Activated CD8-positive, alpha-beta T cell treated with anti-CD3 and anti-CD28 coated beads, Interleukin-2, amount 10 ng/mL, durations not matched to agents 7 days and 5 days (primary cell): ENCODE measurements at places on chromosomes 16 and 17. TPM values are rescaled to one million over a fixed set of nuclear protein-coding genes. Genes with fewer than 3 reads are reported as not detected.

CDYL2 gene
- total RNA-seq, result 15.5 TPM

OTOP2 gene
- total RNA-seq, result not detected

PSMB3 gene
- total RNA-seq, result 252 TPM

DYNLRB2 gene
- not detected for total RNA-seq

SSTR5 gene
- not detected for total RNA-seq

NKD1 gene
- total RNA-seq, result 0.44 TPM

CCDC182 gene
- not detected for total RNA-seq

- no peaks in the 10 kb centered on the region for H3K36me3 ChIP-seq
- no peak for DNase-seq
- peaks cover 3% of the 10 kb centered on the region for H3K27me3 ChIP-seq
- H3K4me1 ChIP-seq, result no peaks in the 10 kb centered on the region
- no peak overlapping the region for H3K27ac ChIP-seq
- no peak overlapping the region for H3K4me3 ChIP-seq
These were observed 113.4 kb upstream of the FOXF1 start for GRCh38 chr16:86396901-86397311.

DNA sequence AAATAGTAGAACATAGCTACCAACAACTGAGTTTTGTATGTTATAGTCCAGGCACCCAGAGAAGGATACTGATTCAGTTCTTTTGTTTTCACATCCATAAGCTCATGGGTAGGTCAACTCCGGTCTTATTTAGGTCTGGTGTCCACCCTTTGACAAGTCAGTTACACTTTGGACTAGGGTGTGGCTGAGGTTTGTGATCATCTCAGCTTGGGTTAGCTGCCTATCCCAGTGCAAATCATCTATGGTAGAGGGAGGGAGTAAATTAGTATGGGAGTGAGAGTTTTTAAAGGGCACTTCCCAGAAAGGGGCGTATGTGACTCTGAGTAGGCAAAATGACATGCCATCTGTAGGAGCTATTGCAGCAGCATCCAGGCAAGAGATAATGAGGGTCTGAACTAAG lies 66.1 kb downstream of the TANC2 start:
- H3K36me3 ChIP-seq, result no peaks in the 10 kb centered on the region

GRCh38 chr16:85553436-85554113 lies 59.5 kb upstream of the GSE1 start:
- peaks cover 35% of the 10 kb centered on the region for H3K4me1 ChIP-seq
- H3K4me3 ChIP-seq, result peak overlapping the region; percentile 83
- H3K36me3 ChIP-seq, result peaks cover 6% of the 10 kb centered on the region

DNA sequence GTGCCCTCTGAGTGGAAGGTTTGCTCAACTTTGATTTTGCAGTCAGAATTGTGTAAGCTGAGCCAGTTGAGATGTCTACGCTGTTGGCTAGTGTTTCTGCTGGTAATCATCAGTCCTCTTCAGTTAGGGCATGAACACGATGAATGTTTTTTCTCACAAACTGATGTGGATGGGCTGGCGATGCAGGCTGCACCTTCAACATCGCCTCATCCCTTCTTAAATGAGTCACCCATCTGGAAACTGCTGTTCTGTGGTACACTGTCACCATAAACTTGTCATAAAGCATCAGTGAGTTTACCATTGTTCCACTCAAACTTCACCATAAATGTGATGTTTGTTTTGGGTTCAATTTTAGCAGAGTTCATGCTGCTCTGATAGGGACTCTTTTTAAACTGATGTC lies 8.4 kb downstream of the C16orf95 start:
- H3K27ac ChIP-seq, result no peak overlapping the region
- H3K4me3 ChIP-seq, result no peak overlapping the region
- peaks cover 5% of the 10 kb centered on the region for H3K36me3 ChIP-seq
- H3K27me3 ChIP-seq, result no peaks in the 10 kb centered on the region
- peaks cover 14% of the 10 kb centered on the region for H3K4me1 ChIP-seq
- DNase-seq, result no peak

- peaks cover 99% of the 10 kb centered on the region for H3K4me1 ChIP-seq
- peak overlapping the region; percentile 51 for H3K4me3 ChIP-seq
- H3K27me3 ChIP-seq, result no peaks in the 10 kb centered on the region
- peak; percentile 27 for DNase-seq
- H3K27ac ChIP-seq, result peak overlapping the region; percentile 87
These were observed 7.3 kb upstream of the NR1D1 start for GRCh38 chr17:40107522-40108174.

GRCh38 chr16:84479716-84480450 lies 24.6 kb downstream of the MEAK7 start:
- H3K4me1 ChIP-seq, result peaks cover 3% of the 10 kb centered on the region
- no peak overlapping the region for H3K27ac ChIP-seq
- DNase-seq, result no peak
- H3K27me3 ChIP-seq, result no peaks in the 10 kb centered on the region

DNA sequence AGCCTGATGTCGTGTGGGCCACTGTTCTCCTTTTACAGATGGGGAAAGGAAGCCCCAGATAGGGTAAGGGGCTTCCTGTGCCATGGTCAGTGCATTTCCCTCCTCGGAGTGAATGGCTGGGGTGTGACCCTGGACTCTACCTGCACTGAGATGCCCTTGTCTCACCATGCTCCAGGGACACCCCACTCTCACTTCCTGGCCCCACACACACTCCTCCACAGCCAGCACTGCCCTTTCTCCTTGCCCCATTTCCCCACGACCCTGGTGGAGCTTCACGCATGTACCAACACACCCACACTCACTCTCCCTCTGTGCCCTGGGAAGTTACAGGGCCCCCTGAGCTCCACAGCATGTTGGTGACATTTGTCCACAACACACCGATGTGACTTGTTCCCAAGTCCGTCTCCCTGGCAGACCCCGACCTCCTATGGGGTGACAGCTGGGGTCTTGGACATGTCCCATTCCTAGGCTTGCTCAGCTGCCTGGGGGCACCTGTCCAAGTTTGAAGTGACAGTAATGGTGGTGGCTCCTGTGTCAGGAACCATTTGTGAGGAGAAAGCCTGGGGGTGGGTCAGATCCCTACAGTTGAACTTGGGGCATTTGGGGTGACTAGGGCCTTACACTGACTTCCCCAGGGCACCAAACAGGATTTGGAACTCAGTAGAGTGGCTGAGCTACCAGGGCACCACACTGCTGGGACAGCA lies 47.4 kb downstream of the PECAM1 start:
- DNase-seq, result no peak
- H3K27ac ChIP-seq, result peak overlapping the region; percentile 37
- no peaks in the 10 kb centered on the region for H3K27me3 ChIP-seq
- peaks cover 12% of the 10 kb centered on the region for H3K4me1 ChIP-seq

DNA sequence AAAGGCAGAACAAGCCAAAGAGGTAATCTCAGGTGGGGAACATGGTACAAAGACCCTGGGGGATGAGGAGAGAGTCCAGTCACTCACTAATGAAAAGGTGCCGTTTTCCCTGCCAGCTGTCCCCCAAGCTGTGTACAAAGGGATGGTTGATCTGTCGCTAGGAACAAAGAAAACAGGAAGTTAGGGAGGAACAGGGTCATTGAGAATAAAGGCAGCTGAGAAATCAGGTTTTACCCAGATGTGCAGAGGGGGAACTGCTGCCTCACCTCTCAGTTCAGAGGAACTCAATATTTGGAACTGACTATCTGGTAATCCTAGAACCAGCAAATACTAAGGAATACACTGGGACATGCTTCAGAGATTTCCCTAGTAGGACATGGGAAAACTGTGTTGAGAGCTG lies 1.5 kb downstream of the RSKR start:
- peaks cover 3% of the 10 kb centered on the region for H3K4me1 ChIP-seq
- peaks cover 64% of the 10 kb centered on the region for H3K36me3 ChIP-seq
- no peaks in the 10 kb centered on the region for H3K27me3 ChIP-seq
- peak overlapping the region; percentile 55 for H3K27ac ChIP-seq
- no peak overlapping the region for H3K4me3 ChIP-seq
- no peak for DNase-seq

DNA sequence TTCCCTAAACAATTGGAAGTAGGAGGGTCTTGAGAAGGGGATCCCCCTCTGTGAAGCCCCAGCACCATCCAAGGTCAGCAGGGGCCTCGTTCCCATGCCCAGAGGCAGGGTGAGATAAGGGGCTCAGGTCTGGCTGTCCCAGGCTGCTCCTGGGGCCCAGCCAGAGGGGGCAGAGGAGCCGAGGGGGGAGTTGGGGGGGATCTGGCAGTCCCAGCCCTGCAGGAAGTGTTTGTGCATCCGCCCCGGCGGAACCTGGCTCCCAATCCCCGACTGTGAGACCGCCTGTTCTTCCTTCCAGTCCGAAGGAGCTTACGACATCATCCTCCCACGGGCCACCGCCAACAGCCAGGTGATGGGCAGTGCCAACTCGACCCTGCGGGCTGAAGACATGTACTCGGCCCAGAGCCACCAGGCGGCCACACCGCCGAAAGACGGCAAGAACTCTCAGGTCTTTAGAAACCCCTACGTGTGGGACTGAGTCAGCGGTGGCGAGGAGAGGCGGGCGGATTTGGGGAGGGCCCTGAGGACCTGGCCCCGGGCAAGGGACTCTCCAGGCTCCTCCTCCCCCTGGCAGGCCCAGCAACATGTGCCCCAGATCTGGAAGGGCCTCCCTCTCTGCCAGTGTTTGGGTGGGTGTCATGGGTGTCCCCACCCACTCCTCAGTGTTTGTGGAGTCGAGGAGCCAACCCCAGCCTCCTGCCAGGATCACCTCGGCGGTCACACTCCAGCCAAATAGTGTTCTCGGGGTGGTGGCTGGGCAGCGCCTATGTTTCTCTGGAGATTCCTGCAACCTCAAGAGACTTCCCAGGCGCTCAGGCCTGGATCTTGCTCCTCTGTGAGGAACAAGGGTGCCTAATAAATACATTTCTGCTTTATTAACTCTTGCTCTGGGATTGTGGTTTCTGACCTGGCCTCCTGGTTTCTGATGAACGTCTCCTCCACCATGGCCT lies 14.9 kb downstream of the GPRC5C start:
- peaks cover 10% of the 10 kb centered on the region for H3K27me3 ChIP-seq
- H3K27ac ChIP-seq, result no peak overlapping the region
- H3K4me1 ChIP-seq, result peaks cover 1% of the 10 kb centered on the region
- DNase-seq, result no peak
- no peaks in the 10 kb centered on the region for H3K36me3 ChIP-seq

GRCh38 chr17:37123386-37123785 lies 174.6 kb downstream of the AATF start:
- no peak overlapping the region for H3K27ac ChIP-seq
- no peaks in the 10 kb centered on the region for H3K27me3 ChIP-seq
- no peaks in the 10 kb centered on the region for H3K4me1 ChIP-seq
- no peak overlapping the region for H3K4me3 ChIP-seq

DNA sequence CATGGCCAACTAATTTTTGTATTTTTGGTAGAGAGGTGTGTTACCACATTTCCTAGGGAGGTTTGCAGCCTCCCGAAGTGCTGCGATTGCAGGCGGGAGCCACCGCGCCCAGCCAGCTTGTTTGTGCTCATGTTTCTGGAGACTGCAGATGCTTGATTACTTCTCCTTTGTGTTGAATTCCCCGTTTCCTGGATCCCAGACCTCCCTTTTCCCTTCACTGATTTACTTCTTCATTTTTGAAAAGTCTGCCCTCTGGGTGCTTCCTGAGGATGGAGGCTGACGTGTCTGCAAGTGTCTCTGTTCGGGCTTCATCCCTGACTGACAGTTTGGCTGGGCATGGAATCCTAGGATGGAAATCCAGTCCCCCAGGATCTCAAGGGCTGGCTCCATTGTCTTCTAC lies 7.0 kb upstream of the TRIM47 start:
- no peak overlapping the region for H3K4me3 ChIP-seq
- peaks cover 4% of the 10 kb centered on the region for H3K27me3 ChIP-seq
- peaks cover 7% of the 10 kb centered on the region for H3K36me3 ChIP-seq
- peaks cover 14% of the 10 kb centered on the region for H3K4me1 ChIP-seq
